CD4-positive, alpha-beta T cell treated with Interleukin-2 at 100 ng/mL for 4 hours (primary cell): ENCODE measurements at places on chromosomes 16 and 17.

DNA sequence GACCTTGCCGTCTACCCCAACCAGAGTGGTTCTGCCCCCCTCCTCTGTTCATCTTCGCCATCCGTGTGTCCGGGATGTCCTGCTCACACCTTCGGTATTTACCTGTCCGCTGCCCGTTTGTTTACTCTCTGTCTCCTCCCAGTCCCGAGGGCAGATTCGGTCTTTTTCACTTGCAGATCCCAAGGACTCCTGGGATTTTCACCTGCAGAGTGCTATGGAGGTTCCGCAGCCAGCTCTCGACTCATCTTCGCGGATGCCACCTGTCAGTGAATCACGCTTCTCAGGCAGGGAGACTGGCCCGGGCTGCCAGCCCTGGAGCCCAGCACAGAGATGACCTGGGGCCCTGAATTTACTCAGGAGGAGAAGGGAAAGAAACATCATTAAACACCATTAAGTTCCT lies 8.1 kb downstream of the CRISPLD2 start:
- no peak for DNase-seq

DNA sequence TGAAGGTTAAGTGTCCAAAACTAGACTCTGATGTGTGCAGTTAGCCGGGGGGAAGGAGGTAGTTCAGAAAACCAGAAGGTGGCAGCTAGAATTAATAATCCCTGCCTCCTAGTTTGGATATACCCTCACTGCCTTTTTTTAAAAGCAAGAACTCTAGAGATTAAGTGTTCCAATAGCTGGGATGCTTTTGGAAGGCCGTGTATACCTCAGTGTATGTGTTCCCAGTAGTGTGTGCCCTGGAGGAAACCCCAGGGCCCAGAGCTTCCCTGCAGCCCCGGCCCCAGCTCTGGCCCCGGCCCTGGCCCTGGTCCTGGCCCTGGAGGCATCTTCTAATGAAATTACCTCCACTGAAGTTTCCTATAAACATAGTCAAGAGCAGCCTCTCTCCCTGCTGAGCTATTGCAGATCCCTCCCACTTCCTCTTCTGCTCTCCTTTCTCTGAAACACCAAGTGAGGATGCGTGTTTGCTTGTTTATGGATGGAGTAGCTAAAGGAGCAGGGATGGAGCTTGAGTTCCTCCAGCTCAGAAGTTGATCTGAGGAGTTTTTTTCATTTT lies 130.7 kb downstream of the PRKCA start:
- DNase-seq: no peak

DNA sequence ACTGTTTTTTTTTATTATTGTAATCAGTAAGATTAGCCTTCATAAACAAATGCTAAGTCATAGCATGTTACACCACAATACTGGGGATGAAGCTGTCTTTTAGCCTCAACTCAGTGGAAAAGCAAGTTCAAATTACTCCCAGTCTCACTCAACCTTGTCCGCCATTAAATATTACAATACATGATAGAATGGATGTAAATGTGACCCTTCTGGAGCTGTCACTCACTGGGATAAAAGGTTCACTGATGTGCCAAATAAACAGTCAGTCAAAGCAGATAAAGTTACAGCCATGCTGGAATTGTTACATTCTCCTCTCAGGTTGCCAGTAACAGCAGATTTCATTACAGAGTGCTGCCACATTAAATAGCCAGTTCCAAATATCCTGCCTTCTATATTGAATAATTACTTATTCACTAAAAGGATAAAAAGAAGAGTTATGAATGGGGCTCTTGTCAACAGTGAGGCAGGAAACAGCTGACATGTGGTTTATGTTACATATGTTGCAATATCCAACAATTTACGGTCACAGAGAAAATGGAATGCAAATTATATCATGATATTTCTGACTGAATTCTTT lies 53.4 kb downstream of the BRIP1 start:
- DNase-seq: no peak

- DNase-seq: no peak
Observed at GRCh38 chr17:13152501-13152900, 134.7 kb upstream of the ELAC2 start.

DNA sequence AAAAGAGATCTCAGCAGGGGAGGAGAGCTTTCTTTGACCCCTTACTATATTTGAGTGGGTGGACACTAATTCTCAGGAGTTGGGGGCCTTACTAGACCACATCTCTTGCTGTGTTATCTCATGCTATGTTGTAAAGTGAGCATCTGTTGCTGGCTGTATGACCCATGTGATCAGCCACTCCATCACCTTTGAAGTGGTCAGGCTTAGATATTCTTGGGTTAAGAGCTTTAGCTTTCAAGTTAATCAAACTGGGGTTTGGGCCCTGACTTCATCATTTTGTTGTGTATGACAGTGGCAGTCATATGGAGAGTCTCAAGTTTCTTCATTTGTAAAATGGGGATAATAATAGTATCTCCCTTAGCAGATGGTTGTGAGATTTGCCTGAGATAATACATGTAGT lies 201.1 kb downstream of the FTO start:
- no peak for DNase-seq

GRCh38 chr17:41762841-41763240 lies 23.7 kb downstream of the JUP start:
- DNase-seq: no peak

DNA sequence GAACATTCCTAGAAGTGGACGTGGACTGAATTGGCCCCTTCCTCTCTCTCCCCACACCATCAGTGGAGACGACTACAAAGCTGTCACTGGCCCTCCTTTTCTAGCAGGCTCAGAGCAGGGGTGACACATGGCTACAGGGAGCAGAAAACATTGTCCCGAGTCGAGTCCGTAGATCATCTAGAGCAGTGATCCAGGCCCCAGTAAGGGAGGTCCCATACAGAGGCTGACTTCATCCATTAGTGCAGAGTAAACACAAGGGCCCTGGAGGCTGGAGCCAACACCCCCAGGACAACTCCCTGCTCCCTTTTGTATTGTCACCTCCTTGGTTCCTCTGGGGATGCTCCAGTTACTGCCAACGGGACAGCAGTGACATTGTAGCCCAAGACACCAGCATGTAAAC lies 130.7 kb downstream of the CMIP start:
- no peak for DNase-seq

DNA sequence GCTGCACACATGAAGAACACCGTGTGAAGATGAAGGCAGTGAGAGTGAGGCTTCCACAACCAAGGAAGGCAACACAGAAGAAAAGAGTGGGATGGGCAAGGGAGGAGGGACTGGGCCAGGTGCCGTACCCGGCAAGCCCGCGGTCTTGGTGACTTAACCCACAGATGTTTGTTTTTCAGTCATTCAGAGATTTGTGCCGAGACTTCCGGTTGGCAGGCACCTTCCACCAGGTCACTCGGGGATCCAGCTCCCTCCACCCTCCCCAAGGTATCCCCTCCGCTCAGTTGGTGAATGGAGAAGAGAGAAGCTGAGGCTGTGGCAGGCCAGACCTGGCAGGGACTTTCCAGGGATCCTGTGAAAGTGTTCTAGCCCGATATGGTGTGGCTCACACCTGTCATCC lies 4.9 kb upstream of the KREMEN2 start:
- no peak for DNase-seq

DNA sequence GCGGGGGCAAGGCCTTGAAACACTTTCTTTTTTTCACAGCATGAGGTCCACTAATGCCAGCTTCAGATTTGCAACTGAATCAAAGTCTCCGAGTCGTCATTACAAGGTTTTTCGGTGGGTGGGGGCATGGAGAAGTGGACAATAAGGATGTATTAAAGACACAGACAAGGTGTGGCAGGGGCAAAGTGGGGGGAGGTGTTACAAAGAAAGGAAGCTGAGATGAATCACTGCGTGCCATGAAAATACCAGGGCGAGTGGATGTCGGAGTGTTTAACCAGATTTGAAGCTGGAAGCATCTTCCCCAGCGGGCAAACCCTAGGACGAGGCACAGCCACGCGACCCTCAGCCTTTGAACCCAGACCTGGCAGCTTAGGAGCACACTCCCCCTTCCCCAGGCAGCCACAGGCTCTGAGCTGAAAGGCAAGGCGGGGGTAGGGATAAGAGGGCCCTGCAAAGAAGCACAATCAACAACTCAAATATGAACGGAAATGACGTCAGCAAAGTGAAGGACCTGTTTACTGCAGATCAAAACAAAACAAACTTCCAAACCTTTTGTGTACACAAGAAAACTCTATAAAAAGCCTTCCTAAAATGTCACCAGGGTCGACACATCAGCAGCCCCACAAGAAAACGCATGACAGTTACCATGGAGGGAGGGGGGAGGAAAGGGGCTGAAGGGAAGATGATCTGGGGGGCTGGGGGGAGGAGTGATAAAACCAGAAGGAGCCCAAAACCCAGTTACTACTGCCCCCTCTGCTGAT lies 5.6 kb upstream of the ZFHX3 start:
- no peak for DNase-seq

- DNase-seq: no peak
Observed at GRCh38 chr16:56245197-56245596, 53.9 kb downstream of the GNAO1 start.

GRCh38 chr16:181565-182021 lies 1.3 kb downstream of the HBQ1 start:
- DNase-seq: no peak

DNA sequence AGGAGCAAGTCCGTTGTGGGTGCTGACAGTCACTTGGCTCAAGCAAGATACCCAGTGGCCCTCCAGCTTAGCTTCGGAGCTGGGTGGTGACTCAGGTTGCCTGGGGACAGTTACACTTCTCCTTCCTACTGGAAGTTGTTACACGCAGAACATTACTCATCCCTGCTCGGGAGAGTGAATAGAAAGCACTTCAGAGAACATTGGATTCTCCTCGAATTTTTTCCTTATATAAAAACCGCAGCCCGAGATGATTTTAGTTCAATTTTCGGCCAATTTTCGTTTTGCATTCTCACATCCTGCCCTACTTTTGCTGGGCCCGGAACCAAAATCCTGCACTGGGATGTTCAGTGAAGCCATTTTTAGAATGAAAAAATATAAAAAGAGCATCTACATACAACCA lies 99.7 kb downstream of the ELAC2 start:
- no peak for DNase-seq

DNA sequence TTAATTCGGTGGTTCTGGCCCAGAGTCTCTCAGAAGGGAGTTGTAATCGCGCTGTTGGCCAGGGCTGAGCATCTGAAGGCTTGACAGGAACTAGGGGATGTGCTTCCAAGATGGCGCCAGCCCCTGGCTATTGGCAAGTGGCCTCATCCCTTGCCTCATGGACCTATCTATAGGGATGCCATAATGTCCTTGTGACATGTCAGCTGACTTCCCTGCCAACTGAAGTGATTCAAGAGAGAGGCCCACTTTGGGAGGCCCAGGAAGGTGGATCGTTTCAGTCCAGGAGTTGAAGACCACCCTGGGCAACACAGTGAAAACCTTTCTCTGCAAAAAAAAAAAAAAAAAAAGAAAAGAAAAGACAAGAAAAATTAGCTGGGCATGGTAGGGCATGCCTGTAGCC lies 15.0 kb upstream of the C16orf87 start:
- DNase-seq: no peak

DNA sequence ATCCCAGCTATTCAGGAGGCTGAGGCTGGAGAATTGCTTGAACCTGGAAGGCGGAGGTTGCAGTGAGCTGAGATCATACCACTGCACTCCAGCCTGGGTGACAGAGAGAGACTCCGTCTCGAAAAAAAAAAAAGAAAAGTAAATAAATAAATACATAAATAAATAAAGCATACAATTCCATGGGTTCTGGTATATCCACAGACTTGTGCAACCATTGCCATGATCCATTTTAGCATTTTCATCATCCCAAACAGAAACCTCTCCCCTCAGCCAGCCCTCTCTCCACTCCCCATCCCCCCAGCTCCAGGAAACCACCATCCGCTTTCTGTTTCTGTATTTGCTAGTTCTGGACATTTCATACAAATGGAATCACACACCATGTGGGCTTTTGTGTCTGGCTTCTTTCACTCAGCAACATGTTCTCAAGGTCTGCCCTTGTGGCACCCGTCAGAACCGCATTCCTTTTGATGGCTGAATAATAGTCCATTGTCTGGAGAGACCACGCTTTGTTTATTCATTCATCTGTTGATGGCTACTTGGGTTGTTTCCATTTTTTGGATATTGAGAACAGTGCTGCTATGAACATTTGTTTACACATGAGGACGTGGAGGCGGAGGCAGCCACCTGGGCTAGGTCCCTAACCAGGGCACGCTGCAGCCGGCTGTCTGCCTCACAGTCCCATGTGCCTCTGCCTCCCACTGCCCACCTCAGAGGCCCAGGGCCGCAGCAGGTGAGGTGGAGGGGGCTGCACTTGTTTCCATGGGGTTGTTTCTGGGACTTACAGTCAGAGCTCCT lies 76.2 kb downstream of the NT5M start:
- DNase-seq: no peak

- DNase-seq: no peak
Observed at GRCh38 chr16:87970186-87970585, 19.0 kb downstream of the BANP start.

- DNase-seq: no peak
Observed at GRCh38 chr17:900336-900934, 79.1 kb downstream of the NXN start.

GRCh38 chr16:75288596-75289120 lies 37.2 kb upstream of the BCAR1 start:
- DNase-seq: peak; percentile 51

DNA sequence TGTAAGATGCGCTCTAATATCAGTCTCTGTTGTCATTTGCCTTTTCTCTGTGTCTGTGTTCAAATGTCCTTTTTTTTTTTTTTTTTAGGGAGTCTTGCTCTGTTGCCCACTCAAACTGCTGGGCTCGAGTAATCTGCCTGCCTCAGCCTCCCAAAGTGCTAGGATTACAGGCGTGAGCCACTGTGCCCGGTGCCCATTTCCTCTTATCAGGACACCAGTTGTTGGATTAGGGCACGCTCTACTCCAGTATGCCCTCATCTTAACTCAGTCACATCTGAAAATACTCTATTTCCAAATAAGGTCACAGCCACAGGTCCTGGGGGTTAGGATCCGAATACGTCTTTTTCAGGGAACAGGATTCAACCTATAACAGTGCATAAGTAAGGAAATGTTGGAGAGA lies 1.9 kb upstream of the TRIM47 start:
- DNase-seq: no peak

DNA sequence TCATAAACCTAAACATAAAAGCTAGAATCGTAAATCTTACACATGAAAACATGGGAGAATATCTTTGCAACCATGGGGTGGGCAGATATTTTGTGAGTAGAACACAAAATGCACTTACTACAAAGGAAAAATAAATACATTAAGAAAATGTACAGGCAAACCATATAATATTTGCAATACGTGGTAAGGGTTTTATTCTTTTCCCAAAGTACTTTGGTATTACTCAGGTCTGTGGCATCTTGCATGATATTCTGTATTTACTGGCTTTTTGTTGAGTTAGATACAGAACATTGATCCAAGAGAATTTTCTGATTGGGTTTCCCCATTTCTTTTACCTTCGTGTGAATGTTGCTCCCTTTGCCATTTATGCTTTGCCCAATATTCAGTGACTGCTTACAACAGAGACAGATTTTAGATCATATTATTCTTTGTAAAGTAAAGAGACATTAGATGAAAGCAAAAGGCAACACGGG lies 33.0 kb upstream of the ARHGAP17 start:
- no peak for DNase-seq

- DNase-seq: no peak
Observed at GRCh38 chr17:82664701-82665182, 16.5 kb upstream of the WDR45B start.

- DNase-seq: peak; percentile 70
Observed at GRCh38 chr17:68248891-68249290, 1.0 kb downstream of the AMZ2 start.

- DNase-seq: no peak
Observed at GRCh38 chr17:1648173-1648962, 1.3 kb downstream of the RILP start.
